HepG2 (cell line): ENCODE measurements at places on chromosomes 7 and 10. TPM values are rescaled to one million over a fixed set of nuclear protein-coding genes. Genes with fewer than 3 reads are reported as not detected.

Gene ADAM22
- polyA plus RNA-seq: 1.3 and 1.9 TPM in 2 replicates

Gene FGL2
- 0.04 and 0.08 TPM in 2 replicates for polyA plus RNA-seq

DNA sequence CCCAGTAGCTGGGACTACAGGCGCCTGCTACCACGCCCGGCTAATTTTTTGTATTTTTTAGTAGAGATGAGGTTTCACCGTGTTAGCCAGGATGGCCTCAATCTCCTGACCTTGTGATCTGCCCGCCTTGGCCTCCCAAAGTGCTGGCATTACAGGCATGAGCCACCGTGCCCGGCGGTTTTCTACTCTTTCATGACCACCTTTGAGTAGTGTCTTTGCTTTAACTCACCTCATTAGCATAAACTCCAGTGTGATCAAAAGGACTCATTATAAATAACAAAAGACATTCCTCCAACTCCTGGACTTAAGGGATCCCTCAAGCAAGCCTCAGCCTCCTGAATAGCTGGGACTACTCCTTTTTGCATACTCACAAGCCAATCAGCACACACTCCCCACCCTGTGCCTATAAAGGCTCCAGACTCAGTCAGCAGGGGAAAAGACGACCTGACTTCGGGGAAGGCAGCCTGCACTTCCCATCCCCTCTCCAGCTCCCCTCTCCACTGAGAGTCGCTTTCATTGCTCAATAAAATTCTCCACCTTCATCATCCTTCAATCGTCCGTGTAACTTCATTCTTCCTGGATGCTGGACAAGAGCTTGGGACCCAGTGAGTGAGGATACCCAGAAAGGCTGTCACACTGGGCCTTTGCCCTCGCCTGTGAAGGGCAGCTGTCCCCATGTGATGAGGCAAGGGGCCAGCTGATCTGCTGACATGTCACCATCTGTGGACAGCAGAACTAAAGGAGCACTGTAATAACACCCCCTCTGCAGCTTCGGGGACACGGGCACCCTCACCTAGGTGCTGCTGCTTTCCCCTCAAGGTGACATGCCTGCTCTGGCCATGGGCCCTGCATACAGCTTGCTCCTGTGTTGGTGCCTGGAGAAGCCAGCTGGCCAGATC lies 35.0 kb upstream of the EIF4H start:
- DNase-seq: no peak

GRCh38 chr7:11315666-11316258 lies 342.1 kb downstream of the PHF14 start:
- DNase-seq: no peak

GRCh38 chr10:101291331-101292193 lies 62.3 kb upstream of the LBX1 start:
- peak; percentile 30 for DNase-seq

GRCh38 chr10:77926566-77927401 lies at the start of gene DLG5:
Gene DLG5, minus strand, starts transcription at chr10:77926755. Its CDS starts 235 bp downstream, at chr10:77926520.
- no peak for DNase-seq

DNA sequence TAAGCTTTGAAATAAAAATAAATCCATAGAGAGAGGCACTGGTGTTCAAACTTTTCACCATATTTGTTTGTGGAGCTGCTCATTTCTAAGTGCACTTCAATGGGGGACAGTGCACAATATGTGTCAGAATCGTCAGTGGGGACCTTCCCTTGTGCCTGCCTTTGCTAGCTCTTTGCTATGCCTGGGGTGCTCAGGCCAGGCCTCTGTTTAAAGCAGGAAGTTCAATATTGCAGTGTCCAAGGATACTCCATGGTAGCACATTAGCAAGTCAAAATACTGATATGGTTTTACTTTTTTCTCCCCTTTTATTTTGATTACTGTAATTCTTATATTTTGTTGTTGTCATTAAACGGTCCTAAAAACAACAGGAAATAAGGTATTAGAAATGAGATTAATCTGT lies 113.4 kb downstream of the POU6F2 start:
- no peak for DNase-seq

- no peak for DNase-seq
These were observed 95.2 kb downstream of the PLCE1 start for GRCh38 chr10:94088926-94089381.
